ENCODE measurements at places on chromosomes 2 and 18.

GRCh38 chr2:70932631-70933230, 3.0 kb upstream of the ATP6V1B1 start:
- DNase-seq = no peak

GRCh38 chr2:181723731-181724130, 43.4 kb upstream of the NEUROD1 start:
- no peak for DNase-seq

DNA sequence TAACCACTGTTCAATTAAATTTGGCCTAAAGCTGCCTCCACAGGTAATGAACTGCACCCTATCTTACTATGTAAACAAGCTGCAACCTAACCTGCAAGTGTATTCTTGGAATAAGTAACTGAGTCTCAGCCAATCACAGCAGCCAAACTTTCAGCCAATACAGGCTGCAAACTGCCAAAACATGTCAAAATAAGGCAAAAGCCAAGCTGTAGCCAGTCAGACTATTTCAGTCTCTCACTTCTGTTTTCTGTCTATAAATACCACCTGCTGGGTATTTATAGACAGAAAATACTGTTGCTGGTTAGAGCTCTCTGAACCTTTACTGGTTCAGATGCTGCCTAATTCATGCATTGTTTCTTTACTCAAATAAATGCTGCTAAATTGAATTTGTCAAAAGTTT, 14.3 kb downstream of the C2orf76 start:
- DNase-seq = no peak

- DNase-seq = peak; percentile 7
Observed at GRCh38 chr2:218733171-218734021, 22.8 kb downstream of the TTLL4 start.

- no peak for DNase-seq
Observed at GRCh38 chr2:61328707-61329251, 142.1 kb downstream of the USP34 start.

GRCh38 chr18:7579176-7579917, 12.2 kb downstream of the PTPRM start:
- DNase-seq = no peak

All from esophagus squamous epithelium (tissue), 5 donors.